ENCODE measurements at places on chromosomes 3 and 15.
A peak's percentile ranks its signal among the peaks of the same experiment; 100 is the strongest.

GRCh38 chr3:69628951-69629350, 110.3 kb upstream of the MITF start:
- DNase-seq: no peak

- no peak for DNase-seq
Measured at GRCh38 chr3:3448468-3448867, 269.0 kb upstream of the CRBN start.

GRCh38 chr3:183572935-183573334, 17.4 kb upstream of the KLHL6 start:
- no peak for DNase-seq

GRCh38 chr15:27820232-27820631, 278.9 kb downstream of the OCA2 start:
- peak; percentile 79 for DNase-seq

DNA sequence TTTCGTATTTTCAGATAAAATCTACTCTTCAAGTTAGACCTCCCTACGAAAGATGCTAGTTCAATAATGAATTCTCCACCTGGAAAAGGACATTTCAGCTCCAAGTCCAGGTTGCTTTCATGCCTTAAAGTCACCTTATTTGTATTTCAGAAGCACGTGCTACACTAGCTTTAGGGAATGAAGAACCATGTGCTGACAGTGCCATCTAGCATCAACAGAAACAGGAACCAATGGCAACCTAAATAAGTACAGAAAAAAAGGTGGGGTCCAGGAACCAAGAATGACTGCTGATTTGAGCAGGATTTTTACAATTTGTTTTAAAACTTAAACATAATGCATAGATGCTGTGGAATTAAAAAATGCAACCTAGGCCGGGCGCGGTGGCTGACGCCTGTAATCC, 77.6 kb upstream of the SNRPN start:
- no peak for DNase-seq

GRCh38 chr3:48716508-48716981, 476 bp downstream of the IP6K2 start:
- peak; percentile 8 for DNase-seq

- DNase-seq: peak; percentile 6
Measured at GRCh38 chr3:84547971-84548970, 410.5 kb upstream of the CADM2 start.

DNA sequence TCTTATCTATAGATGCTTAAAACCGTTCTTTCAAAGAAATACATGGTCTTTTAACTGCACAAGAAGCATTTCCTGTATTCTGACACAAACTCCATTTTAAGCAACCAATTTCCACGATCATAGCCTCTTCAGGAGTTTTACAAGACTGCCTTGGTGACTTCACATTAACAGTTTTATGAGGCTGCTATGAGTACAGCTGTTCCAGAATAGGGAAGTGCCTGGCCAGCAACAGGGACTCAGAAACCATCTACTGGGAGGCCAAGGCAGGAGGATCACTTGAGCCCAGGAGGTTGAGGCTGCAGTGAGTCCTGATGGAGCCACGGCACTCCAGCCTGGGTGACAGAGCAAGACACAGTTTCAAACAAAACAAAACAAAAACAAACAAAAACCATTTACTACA, 78.4 kb downstream of the B3GNT5 start:
- no peak for DNase-seq

- DNase-seq: no peak
Measured at GRCh38 chr3:17733215-17733614, 9.2 kb downstream of the TBC1D5 start.

DNA sequence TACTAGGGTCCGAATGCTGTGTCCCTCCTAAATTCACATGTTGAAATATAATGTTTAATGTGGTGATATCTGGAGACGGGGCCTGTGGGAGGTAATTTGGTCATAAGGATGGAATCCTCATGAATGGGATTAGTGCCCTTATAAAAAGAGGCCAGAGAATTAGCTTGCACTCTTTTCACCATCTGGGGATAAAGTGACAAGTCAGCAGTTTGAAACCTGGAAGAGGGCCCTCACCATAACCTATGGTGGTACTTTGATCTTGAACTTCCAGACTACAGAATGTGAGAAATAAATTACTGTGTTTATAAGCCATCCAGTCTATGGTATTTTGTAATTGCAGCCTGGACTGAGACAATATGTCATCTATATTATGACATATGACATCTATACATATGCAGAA, 132.1 kb downstream of the ISL2 start:
- no peak for DNase-seq
